ENCODE measurements at places on chromosomes 5 and 9. TPM values are rescaled to one million over a fixed set of nuclear protein-coding genes. Genes with fewer than 3 reads are reported as not detected.

- no peak for DNase-seq
- no peak overlapping the region for H3K4me3 ChIP-seq
- no peak overlapping the region for H3K27ac ChIP-seq
- H3K27me3 ChIP-seq, result no peaks in the 10 kb centered on the region
- H3K36me3 ChIP-seq, result no peaks in the 10 kb centered on the region
Measured at GRCh38 chr5:100519075-100519474, 16.1 kb upstream of the FAM174A start.

GRCh38 chr9:114053246-114054005, 24.7 kb downstream of the AMBP start:
- H3K4me3 ChIP-seq, result no peak overlapping the region
- no peaks in the 10 kb centered on the region for H3K27me3 ChIP-seq
- DNase-seq, result no peak
- H3K4me1 ChIP-seq, result no peaks in the 10 kb centered on the region

Gene PHF24
- total RNA-seq, result not detected

Gene FGF10
- not detected for total RNA-seq

Gene SKIC3
- total RNA-seq, result 92.6 TPM
